ENCODE measurements at places on chromosomes 11 and 22. TPM values are rescaled to one million over a fixed set of nuclear protein-coding genes. Genes with fewer than 3 reads are reported as not detected.
A peak's percentile ranks its signal among the peaks of the same experiment; 100 is the strongest.

The C11orf91 gene
- not detected for total RNA-seq

The ARRB1 gene
- total RNA-seq, result 153 TPM

GRCh38 chr22:32473388-32473952 lies 1.1 kb upstream of the FBXO7 start:
- DNase-seq, result peak; percentile 77

DNA sequence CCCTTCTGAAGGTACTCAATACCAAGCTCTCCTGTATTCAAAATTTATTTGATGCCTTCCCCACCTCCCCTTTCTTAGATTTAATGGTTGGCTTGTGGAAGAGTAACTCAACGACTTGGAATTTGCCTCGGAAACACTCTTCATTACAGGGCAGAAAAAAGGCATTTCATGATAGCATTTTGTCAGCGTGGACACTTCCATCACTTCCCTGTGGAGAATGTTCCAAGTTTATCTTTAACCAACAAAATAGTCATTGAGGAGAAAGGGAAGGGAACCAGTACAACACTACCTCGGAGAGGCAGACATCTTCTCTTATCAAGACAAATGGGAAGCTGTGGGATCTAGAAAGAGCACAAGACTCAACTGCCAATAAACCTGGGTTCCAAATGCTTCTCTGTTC lies 177.2 kb upstream of the MTMR2 start:
- DNase-seq, result no peak

DNA sequence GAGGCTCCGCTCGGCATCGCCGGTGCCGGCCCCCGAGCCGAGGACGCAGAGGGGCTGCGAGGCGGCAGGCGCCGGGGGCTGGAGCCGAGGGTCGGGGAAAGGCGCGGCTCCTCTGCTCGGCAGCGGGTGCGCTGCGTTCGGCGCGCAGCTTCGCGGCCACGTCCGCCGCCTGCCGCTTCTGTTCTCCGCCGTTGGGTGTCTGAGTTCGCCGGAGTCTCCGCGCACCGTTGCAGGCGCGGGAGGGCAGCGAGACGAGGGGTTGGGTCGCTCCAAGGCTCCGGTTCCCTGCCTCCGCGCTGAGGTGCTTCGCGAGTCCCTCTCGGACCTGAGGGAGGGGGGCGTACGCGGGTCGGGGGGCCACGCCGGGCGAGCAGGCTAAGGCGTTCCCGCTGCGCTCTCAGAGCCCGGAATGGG lies 347 bp downstream of the MN1 start:
- peak; percentile 54 for DNase-seq

GRCh38 chr11:62075438-62075837 lies 48.4 kb upstream of the INCENP start:
- DNase-seq, result no peak

The CHRDL2 gene
- total RNA-seq, result not detected

DNA sequence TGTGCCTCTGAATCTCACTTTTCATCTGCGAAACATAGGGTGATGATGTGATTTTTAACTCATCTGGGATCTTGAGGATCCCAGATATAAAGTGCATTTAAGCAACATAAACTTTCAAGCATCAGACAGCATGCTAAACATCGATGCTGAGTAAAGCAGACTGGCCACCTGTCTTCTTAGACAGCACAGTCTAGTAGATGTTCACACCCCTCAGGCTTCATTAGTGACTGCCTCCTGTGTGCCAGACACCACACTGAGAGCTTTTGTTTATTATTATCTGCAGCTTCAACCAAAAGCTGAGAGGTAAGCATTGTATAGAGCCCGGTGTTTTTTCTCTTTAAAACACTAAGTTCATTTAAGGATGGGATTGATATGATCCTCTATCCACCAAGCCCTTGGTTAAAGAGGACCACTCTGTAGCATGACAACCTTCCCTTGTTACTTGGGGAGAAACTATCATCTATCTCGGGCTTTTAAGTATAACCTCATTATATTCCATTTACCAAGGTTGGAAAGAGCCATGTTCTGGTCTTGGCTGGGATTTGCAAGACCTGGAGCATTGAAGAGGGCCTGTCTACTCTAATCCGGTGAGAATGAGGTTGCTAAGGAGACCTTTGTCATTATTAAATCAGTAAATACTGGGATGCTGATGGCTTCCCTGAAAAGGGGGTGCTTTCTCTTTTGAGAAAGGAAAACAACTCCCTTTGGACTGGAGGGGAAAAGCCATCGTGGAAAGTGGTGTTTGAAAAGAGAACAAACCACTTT lies 114.2 kb upstream of the SEZ6L start:
- no peak for DNase-seq

DNA sequence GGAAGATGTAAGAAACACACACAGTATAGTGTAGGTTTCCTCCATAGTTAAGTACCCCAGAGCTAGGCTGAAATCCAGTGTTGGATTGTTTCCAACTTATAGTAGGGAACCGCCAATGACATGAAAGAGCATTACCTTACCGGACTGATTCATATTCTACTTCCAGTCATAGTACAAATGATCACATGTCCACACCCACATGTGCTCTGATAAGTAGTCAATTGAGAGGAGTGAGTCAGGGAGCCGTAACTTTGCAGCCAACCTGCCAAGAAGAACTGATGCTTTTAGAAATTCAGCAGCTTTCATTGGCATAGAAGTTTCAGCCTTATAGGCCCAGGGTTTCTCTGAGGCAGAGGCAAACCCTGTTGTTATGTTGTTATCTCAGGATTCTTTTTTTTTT lies 240.6 kb downstream of the ETS1 start:
- no peak for DNase-seq

GRCh38 chr11:102197670-102198139 lies 87.5 kb downstream of the YAP1 start:
- DNase-seq, result no peak

The CST6 gene
- total RNA-seq, result 0.22 TPM

The ZNF202 gene
- 5.6 TPM for total RNA-seq

The SMTNL1 gene
- not detected for total RNA-seq

The INSC gene
- not detected for total RNA-seq

DNA sequence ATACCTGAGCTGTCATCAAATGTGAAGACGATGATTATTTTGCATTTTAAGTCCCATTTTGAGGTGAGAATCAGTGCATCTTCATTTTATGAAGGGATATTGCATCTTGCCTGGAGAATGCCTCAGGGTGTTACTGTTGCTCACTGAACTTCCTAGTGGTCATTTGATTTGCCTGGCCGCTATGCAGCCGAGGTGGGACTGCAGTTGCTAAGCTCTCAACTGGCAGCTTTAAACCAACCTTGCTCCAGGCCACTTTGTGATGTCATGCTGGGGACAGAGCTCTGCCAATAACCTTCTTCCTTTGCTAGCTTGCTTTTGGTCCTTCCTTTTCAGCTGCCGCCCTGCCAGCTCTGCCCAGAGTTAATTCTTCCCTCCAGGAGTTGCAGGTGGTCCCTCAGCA lies 409.4 kb upstream of the B3GAT1 start:
- no peak for DNase-seq

GRCh38 chr11:75277991-75278790 lies 37.6 kb downstream of the TPBGL start:
- no peak for DNase-seq

The WEE1 gene
- total RNA-seq, result 12.9 TPM

GRCh38 chr22:22034469-22035132 lies 52.0 kb upstream of the TOP3B start:
- no peak for DNase-seq

DNA sequence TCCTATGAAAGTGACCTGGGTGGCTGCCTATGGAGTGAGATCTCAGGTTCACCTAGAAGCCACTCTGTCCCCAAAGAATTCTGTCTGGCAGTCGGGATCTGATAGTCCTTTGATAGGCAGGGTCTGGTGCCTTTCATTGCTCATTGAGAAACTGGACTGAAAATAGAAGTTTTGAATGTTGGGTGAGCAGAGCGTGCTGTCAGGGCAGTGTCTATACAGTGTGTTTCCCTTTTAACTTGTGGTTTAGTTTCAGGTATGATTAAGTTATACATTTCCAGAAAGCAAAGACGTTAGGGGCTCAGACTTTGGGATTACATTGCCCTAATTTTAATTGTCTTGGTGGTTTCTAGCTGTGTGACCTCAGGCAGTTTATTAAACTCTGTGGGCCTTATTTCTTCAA lies 111.3 kb upstream of the PAX6 start:
- no peak for DNase-seq

DNA sequence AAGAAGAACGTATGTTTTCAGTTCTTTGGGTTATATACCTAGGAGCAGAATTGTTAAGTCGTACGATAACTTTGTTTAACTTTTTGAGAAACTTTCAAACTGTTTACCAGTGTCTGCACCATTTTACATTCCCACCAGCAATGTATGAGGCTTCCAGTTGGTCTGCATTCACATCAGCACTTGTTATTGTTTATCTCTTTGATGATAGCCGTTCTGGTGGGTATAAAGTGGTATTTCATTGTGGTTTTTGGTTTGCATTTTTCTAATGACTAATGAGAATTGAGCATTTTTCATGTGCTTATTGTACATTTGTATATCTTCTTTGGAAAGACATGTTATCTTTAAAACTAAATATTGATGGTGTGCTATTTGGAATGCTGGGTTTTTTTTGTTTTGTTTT lies 59.8 kb downstream of the KDM2A start:
- DNase-seq, result no peak

GRCh38 chr11:27353593-27354358 lies 9.2 kb downstream of the CCDC34 start:
- no peak for DNase-seq
